ENCODE measurements at places on chromosomes 1 and 21. TPM values are rescaled to one million over a fixed set of nuclear protein-coding genes. Genes with fewer than 3 reads are reported as not detected.

The LAD1 gene
- total RNA-seq, result 0.92 TPM

- no peak overlapping the region for H3K27ac ChIP-seq
- no peak overlapping the region for H3K4me3 ChIP-seq
- no peaks in the 10 kb centered on the region for H3K36me3 ChIP-seq
- H3K4me1 ChIP-seq, result no peaks in the 10 kb centered on the region
- DNase-seq, result no peak
Measured at GRCh38 chr1:237953238-237953637, 62.5 kb upstream of the ZP4 start.

GRCh38 chr1:12181568-12181967, 14.8 kb downstream of the TNFRSF1B start:
- H3K4me1 ChIP-seq, result peaks cover 21% of the 10 kb centered on the region
- no peak overlapping the region for H3K27ac ChIP-seq
- H3K36me3 ChIP-seq, result no peaks in the 10 kb centered on the region
- no peak for DNase-seq
- H3K4me3 ChIP-seq, result no peak overlapping the region

The ARID4B gene
- total RNA-seq, result 14.7 TPM

DNA sequence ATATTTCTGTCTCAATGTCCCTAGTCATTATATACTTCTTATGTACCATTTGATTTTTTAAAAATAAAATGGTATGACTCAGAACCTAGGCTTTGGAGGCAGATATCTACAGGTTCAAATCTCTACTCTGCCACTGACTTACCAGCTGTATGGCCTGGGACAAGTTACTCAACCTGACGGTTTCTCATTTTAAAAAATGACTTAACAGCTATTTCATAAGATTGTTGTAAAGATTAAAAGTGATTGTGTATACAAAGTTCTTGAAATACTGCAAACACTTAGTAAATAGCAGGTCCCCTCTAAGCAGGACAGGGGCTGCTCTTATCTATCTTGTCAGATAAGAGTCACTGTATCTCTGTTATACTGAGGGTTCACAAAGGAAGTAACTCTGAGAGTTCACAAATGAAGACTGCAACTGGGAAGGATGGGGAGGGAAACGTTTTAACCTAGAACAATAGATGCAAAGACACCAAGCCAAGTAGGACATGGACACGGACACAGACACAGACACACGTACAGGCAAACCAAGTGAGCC, 2.6 kb downstream of the BCAR3 start:
- peaks cover 19% of the 10 kb centered on the region for H3K4me1 ChIP-seq
- no peak overlapping the region for H3K27ac ChIP-seq
- no peak for DNase-seq
- no peak overlapping the region for H3K4me3 ChIP-seq
- H3K27me3 ChIP-seq, result no peaks in the 10 kb centered on the region

DNA sequence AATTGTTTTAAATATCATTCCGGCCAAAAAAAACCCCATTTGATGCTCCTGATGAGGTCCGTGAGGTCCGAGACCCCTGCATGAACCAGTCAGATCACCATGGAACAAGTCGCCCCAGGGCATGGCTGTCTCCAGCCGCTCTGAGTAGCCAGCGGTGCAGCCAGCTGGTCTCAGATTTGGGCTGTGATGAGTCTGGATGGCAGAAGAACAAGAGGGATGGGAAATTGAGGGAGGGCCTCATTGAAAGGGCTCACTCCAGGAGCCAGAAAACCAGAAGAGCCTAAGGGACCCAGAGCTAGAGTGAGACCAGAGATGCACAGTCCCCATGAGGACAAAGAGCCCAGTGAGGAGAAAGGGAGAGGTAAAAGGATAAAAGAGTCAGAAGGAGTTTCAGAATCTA, 174.0 kb downstream of the TOMM20 start:
- peaks cover 36% of the 10 kb centered on the region for H3K4me1 ChIP-seq
- no peak for DNase-seq
- H3K27me3 ChIP-seq, result no peaks in the 10 kb centered on the region

- no peaks in the 10 kb centered on the region for H3K27me3 ChIP-seq
- no peak overlapping the region for H3K27ac ChIP-seq
- no peaks in the 10 kb centered on the region for H3K36me3 ChIP-seq
- no peak overlapping the region for H3K4me3 ChIP-seq
- DNase-seq, result no peak
Measured at GRCh38 chr1:50610563-50610962, 187.3 kb upstream of the DMRTA2 start.

The SAMD11 gene
- 0.37 TPM for total RNA-seq

GRCh38 chr1:230076121-230076520, 9.1 kb downstream of the GALNT2 start:
- DNase-seq, result no peak
- no peak overlapping the region for H3K4me3 ChIP-seq
- peaks cover 80% of the 10 kb centered on the region for H3K4me1 ChIP-seq
- no peak overlapping the region for H3K27ac ChIP-seq
- no peaks in the 10 kb centered on the region for H3K27me3 ChIP-seq
- no peaks in the 10 kb centered on the region for H3K36me3 ChIP-seq

DNA sequence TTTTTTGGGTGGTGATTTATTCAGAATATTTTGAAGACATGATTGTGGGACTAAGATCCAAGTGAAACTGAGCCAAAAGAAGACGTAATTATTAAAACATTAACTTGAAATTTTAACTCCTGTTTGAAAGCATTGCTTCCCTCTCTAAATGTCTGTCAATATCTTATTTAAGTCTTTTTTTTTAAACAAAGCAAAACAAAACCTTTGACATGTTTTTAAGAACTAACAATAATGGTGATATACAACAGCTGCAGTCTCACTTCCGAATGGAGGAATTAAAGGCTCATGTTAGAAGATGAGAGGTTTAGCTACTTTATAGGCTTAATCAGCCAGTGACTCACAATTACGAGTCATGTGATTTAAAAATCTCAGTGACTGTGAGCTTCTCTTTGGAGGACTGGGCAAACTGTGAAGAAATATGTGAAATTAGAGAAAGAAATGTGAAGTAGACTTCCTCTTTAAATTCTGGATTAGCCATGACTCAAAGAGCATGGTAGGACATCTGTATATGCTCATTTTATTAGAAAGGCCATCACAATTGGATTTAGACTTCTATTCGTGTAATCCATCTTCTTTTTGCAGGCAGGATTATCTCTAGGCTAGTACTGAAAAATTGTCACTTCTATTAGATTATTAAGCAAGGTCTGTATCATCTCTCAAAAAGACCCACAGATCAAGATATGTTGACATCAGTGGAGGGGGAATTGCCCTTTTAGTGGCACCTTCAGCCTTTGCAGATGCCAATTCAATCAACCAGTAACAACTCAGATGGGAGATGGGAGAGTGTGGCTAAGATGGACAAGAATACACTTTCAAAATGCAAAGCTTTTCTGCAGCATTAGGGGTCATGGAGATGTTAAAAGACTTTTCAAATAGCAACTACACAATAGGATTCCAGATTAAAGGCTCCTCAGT, 28.7 kb downstream of the KCNA3 start:
- no peak for DNase-seq
- no peaks in the 10 kb centered on the region for H3K4me1 ChIP-seq
- H3K36me3 ChIP-seq, result no peaks in the 10 kb centered on the region
- no peaks in the 10 kb centered on the region for H3K27me3 ChIP-seq
- no peak overlapping the region for H3K27ac ChIP-seq
- no peak overlapping the region for H3K4me3 ChIP-seq

The RPTN gene
- not detected for total RNA-seq

The OR2T11 gene
- total RNA-seq, result not detected

- no peak for DNase-seq
- no peaks in the 10 kb centered on the region for H3K4me1 ChIP-seq
- no peak overlapping the region for H3K4me3 ChIP-seq
- H3K27me3 ChIP-seq, result no peaks in the 10 kb centered on the region
- no peak overlapping the region for H3K27ac ChIP-seq
Measured at GRCh38 chr1:227916655-227917054, 31.1 kb downstream of the WNT9A start.

DNA sequence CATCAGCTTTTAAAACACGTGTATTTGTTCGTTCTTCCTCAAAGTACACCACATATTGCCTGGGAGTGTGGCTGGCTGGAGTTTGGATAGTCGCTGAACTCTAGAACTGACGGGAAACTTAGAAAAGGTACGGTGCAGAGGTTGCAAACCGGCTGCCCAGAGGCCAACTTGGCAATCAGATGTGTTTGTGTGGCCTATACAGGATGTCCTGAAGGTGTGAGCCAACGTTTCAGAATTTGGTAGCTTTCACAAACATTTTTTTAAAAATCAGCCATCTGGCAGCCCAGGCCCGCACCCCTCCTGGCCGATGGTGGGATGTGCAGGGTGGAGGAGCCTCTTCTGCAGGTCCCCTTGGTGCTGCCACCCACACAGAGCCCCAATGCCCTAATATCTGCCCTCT, 73.6 kb upstream of the SLC25A33 start:
- no peaks in the 10 kb centered on the region for H3K27me3 ChIP-seq
- no peaks in the 10 kb centered on the region for H3K4me1 ChIP-seq
- no peaks in the 10 kb centered on the region for H3K36me3 ChIP-seq
- H3K27ac ChIP-seq, result no peak overlapping the region

DNA sequence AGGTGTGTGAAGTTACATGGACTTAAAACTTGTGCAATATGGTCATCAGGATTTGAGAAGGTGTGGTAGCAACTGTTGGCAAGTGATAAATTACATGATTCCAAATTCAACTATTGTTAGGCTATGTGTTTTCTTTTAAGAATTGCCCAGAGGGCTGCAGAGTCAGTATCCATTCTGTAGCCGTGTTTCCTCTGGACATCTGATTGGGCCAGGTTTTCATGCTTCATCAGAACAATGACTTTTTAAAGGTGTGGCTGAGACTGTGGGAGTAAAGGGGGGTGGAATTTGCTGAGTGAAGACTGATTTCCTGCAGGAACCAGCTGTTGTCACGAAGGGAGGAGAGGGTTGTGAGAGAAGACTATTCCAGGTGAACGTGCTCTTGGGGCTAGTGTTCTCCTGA, 1.7 kb upstream of the HRNR start:
- H3K27ac ChIP-seq, result no peak overlapping the region
- H3K36me3 ChIP-seq, result no peaks in the 10 kb centered on the region

DNA sequence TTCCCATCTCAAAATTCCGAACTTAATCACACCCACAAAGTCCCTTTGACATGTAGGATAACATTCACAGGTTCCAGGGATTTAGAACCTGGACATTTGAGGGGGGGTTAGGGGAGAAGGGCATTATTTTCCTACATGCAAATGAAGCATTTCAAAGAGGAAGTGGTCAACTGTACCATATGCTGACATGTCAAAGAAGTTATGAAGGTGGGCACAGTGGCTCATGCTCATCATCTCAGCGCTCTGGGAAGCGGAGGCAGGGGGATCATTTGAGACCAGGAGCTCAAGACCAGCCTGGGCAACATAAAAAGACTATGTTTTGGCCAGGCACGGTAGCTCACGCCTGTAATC, 35.7 kb downstream of the PTP4A2 start:
- H3K4me3 ChIP-seq, result no peak overlapping the region
- no peaks in the 10 kb centered on the region for H3K4me1 ChIP-seq
- peaks cover 24% of the 10 kb centered on the region for H3K36me3 ChIP-seq
- DNase-seq, result no peak
- H3K27ac ChIP-seq, result no peak overlapping the region

GRCh38 chr1:87061742-87062156, 147.3 kb downstream of the HS2ST1 start:
- H3K27ac ChIP-seq, result no peak overlapping the region
- H3K36me3 ChIP-seq, result no peaks in the 10 kb centered on the region
- DNase-seq, result no peak
- no peak overlapping the region for H3K4me3 ChIP-seq
- no peaks in the 10 kb centered on the region for H3K27me3 ChIP-seq
- H3K4me1 ChIP-seq, result peaks cover 4% of the 10 kb centered on the region

DNA sequence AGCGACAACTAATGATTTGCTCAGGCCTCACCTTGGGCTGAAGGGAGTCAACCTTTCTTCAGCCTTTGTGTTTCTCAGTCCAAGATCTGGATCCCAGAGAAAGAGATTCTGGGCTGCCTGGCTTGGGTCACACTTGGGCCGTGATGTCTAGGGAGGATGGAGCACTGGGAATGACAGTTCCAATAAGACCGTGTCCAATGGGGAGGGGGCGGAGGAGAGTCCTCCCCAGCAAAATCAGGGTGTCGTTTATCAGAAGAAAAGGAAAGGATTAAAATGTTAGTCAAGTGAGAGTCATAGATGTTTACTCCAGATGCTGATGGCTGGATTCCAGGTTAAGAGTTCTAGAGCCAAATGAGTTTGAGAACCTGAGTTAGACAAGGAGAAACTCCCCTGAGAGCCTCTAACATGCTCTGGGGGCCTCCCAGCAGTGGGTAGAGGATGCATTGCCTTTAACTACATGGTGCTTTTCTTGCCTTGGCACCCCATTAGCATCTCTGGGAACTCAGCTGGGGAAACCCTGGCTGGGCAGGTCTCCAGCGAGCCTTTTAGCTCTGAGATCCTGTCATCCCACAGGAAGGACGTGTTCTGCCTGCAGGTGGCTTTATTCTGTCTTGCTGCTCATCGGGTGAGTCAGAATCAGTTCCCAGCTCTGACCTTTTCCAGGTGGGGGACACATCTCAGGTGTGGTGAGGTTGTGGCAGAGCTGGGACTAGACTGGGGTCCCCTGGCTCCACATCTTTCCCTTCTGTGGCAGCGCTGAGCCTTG, 22.2 kb downstream of the NIPAL3 start:
- H3K4me1 ChIP-seq, result no peaks in the 10 kb centered on the region
- no peaks in the 10 kb centered on the region for H3K27me3 ChIP-seq
- DNase-seq, result no peak
- H3K27ac ChIP-seq, result no peak overlapping the region
- no peak overlapping the region for H3K4me3 ChIP-seq
- H3K36me3 ChIP-seq, result no peaks in the 10 kb centered on the region

The GRHL3 gene
- not detected for total RNA-seq

The KCNN3 gene
- total RNA-seq, result 13.0 TPM

DNA sequence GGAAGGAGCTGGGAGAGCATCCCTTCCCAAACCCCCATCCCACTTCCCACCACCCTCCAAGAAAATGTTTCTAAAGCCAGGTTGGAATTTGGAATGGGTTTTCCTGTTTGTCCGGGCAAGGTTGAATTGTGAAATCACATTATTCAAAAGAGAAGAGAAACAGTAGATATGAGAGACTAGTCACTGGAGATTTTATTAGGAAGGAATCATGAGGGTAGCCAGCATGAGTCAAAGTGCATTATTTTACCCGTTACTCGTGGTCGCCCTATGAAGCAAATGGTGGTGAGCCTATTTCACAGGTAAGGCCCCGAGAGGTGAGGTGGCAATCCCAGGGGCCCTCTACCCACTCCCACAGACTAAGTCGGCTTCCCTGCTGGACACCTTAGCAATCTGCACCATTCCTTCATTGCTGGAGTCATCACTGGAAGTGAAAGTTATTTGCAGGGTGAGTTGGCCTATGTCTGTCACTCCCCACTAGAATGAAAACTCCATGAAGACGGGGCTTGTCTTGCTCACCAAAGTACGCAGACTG, 52.8 kb downstream of the TOMM20 start:
- H3K36me3 ChIP-seq, result no peaks in the 10 kb centered on the region
- no peak for DNase-seq
- H3K4me1 ChIP-seq, result peaks cover 68% of the 10 kb centered on the region
- H3K4me3 ChIP-seq, result no peak overlapping the region
- H3K27me3 ChIP-seq, result no peaks in the 10 kb centered on the region

Data from psoas muscle (tissue), 8 donors.